ENCODE measurements at places on chromosomes 3 and 15.

DNA sequence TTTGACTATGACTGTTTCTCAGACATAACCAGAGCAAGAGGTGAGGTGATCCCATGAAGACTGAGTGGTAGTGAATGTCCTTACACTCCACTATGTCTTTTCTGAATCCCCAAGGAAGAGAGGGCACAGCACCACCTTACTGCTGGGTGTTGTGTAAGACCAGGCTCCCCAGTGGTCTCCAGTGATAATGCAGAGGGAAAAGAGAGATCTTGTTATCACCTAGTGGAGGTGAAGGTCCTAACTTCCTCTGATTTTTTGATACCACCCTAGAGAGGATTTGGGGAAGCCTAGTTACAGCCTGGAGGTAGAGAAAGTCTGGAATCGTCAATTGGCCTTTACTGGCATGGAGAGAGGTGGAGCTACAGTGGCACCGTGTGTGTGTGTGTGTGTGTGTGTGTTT lies 288.0 kb upstream of the BCHE start:
- no peak for DNase-seq

GRCh38 chr3:185225523-185225922 lies 28.3 kb downstream of the EHHADH start:
- no peak for DNase-seq

- DNase-seq = no peak
These were observed 124.5 kb downstream of the SUCLG2 start for GRCh38 chr3:67529915-67530314.

GRCh38 chr3:46316206-46316605 lies 37.7 kb upstream of the CCR2 start:
- DNase-seq = no peak

DNA sequence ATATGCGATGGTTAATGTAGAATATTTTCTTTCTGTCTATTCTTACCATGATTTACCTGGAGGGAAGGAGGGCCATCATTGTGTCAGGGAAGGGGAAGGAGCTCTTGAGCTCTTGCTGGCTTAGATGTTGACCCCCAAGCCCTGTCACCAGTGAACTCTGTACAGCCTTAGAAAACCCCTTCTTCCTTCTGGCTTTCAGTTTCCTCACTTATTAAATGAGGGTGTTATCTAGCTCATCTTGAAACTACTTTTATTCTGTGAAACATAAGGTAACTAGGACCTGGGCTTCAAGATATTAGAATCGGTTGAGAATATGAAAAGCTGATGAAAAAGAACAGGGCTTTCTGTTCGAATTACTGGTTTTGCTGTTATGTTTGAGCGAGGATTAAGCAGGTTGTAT lies 25.1 kb upstream of the UTS2B start:
- no peak for DNase-seq

- no peak for DNase-seq
These were observed 34.0 kb downstream of the WWTR1 start for GRCh38 chr3:149623824-149624223.

Measured in esophagus squamous epithelium (tissue), 5 donors.